Activated naive CD4-positive, alpha-beta T cell (primary cell): ENCODE measurements at places on chromosomes 3 and 15.

GRCh38 chr15:57761562-57761961 lies 55.0 kb downstream of the POLR2M start:
- no peak for DNase-seq

DNA sequence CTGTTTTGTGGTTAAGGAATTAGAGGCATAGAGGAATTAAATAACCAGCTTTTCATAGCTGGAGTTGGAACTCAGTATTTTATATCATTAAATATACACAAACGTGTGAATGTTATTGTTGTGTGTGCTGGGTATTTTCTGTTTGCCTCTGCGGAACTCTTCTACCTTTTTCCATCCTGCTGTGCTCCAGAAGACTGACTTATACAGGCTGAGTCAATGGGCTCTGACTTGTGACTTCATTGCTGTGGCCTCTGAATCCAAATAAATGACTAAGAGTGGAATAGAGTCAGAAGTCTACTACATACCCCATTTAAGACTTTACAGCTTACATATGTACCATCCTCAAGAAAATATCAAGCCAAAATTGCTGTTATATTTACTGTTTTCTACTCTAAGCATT lies 17.6 kb downstream of the ARIH1 start:
- no peak for DNase-seq

- DNase-seq, result no peak
Measured at GRCh38 chr15:58951388-58952007, 18.0 kb upstream of the SLTM start.

DNA sequence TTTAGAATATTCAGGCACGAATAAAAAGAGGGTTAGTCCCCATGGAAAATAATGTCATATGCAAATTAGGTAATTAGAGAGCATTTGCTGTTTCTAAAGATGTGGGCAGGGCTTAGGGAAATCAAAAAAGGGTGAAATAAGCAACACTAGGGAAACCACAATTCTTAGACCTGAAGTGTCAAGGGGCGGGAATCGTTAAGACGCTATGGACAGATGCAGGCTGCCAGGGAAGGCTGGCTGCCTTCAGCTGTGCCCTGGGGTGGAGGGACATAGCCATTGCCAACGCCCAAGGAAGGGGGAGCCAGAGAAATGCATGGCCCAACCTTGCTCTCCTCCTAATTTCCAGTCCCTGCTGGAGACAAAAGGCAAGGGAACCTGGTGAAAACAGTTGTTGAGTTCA lies 141.7 kb upstream of the PROK2 start:
- DNase-seq, result no peak

DNA sequence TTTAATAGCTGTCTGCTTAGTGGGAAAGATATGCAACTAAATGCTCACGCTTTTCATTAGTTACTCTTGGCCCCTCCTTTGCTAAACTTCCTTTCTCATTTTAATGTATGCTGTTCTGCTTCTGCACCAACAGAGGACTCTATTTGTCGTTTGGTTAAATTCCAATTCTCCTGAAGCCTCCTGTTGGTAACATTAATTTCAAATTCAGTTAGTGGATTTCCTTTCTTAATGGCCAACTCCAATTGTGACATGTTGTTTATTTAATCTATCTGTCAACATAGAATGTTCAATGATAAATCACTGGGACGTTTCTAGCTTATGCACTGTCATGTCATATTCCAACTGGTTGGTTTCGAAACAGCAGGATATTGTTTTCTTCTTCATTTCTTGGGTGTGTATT lies 467.4 kb upstream of the BCHE start:
- no peak for DNase-seq

GRCh38 chr3:12120374-12121140 lies 38.2 kb downstream of the TIMP4 start:
- DNase-seq, result no peak

GRCh38 chr3:160956785-160957184 lies 148.4 kb downstream of the B3GALNT1 start:
- DNase-seq, result no peak

DNA sequence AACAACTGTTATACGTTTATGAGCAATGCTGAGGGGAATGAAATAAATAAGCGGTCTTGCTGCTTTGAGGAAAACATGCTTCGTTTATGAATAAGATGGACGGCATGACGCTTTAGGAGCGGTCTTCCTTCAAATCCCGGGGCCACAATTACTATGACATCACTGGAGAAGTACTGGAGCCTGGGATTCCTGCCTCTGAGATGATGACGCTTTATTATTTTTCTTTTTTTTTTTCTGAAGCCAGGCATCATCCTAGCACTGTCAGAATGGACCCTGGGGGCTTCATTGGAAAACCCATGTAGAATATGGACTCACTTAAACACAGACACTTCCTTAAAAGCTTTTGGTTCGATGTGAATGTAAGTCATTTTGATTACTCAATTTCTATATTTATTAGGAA lies 52.5 kb upstream of the FOXP1 start:
- no peak for DNase-seq

GRCh38 chr15:56820333-56820732 lies 87.0 kb upstream of the ZNF280D start:
- no peak for DNase-seq

GRCh38 chr3:192907784-192908183 lies 9.9 kb downstream of the MB21D2 start:
- no peak for DNase-seq

GRCh38 chr3:24548278-24548677 lies 53.6 kb upstream of the THRB start:
- DNase-seq, result no peak

DNA sequence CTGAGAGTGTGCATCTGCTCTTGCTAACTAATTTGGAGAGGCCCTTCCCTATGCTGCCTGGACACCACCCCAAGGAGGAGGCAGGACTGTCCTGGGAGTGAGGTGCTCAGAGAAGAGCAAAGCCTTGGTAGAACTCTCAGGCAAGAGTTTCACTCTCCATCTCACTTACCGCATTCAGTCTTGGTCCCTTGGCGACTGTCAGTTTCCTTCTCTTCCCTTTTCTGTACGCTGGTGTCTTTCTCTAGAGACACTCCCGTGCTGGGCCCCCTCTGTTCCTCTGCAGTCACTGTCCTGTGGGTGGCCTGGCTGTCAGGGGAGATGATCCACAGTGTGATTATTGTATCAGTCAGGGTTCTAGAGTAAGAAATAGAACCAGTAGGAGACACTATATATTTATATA lies 44.0 kb downstream of the IDH2 start:
- DNase-seq, result no peak

GRCh38 chr3:51974963-51975851 lies at the start of gene ABHD14A:
TSS of gene ABHD14A (plus strand) at chr3:51975064. CDS start at chr3:51975136, 72 bp downstream.
- DNase-seq, result peak; percentile 38

DNA sequence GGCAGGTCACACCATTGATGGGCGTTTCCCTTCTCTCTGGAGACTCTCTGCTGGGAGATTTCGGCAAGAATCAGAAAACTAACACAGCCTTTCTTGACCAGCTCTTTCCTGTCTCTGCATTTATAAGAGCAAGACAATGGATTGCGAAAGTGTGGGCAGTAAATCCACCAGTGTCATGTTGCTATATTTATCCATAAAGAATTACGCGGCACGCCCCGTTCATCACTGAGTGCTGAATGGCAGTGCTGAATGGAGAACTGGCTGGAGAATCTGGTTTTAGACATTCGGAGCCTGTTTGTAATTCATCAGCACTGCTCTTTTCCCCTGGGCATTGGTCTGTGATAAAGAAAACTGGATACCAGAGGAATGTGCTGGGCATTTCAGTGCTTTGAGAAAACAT lies 2.0 kb upstream of the CEMIP start:
- no peak for DNase-seq

- DNase-seq, result no peak
Measured at GRCh38 chr3:140770977-140771667, 93.3 kb downstream of the TRIM42 start.

DNA sequence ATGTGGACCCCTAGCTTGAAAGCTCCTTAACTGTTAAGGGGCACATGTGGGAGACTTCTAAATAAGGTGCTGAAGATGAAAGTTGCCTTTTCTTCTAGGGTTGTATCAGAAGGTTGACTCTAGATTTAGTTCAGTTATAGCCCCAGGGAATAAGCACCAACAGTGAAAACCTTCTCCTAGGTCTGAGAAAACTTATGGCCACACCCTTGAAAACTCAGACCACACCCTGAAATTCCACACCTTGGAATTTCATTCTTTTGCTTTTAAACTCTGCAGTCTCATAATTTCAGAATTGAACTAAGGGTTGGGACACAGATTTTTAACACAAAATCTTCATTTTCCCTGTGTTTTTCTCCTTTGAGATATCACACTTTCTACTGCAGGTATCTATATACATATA lies 355.8 kb upstream of the IL12A start:
- no peak for DNase-seq

- no peak for DNase-seq
Measured at GRCh38 chr15:82993144-82993543, 7.1 kb downstream of the RAMAC start.

GRCh38 chr15:39312984-39313383 lies 267.9 kb upstream of the THBS1 start:
- no peak for DNase-seq

DNA sequence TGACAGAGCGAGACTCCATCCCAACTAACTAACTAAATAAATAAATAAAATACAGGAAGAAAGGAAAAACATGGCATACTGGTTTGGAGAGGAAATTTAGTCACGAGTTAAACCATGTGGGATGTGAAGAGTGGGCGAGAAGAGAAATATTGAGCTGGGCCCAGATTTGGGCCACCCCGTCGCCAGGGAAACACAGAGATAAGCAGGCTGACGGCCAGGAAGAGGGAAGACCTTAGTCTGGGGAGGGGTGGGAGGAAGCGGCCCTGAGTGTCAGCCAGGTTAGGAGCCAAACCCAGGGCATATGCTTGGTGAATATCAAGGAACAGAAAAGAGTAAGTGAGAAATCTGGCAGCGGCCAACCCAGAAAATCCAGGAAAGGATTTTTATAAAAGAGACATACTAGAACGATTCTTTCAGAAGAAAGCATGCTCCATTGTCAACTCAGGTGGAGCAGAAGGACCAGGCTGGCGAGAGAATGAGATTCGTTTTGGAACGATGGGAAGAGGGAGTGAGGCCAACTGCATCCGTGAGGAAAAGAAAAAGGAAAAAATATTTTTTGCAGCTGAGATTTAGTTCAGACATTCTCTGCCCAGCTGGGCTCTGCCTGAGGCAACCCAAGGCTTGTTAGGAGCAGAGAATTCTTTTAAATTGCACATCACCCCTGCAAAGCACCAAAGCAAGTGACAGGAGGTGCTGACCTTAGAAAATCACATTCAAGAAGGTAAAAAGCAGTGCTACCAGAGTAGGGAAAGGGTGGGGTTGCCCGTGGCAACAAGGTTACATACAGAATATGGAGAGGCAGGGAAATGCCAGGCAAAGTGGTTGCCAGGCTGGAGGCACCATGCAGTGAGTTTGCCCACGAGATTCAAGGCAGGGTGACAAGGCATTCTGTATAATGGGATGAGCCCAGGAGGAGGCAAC lies 59.3 kb upstream of the RAD18 start:
- DNase-seq, result no peak

GRCh38 chr15:92666780-92667179 lies 11.2 kb upstream of the FAM174B start:
- DNase-seq, result no peak

DNA sequence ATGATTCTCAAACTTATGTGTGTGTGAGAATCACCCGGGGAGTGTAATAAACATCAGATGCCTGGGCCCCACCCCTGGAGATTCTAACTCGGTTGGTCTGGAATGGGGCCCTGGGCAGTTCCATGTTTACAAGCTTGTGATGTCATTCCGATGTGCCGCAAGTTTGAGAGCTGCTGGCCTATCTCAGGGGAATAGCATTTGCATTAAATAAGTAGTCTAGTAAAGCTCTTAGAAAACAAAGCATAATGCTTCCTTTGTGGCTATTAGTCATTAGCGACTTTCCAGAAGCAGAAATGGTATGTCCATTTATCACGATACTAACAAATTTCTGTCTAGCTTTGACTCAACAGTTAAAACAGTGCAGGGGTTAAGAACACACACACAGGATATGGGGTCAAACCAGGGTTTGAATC lies 20.9 kb downstream of the PGBD4 start:
- no peak for DNase-seq

- no peak for DNase-seq
Measured at GRCh38 chr3:185724761-185725160, 100.1 kb downstream of the IGF2BP2 start.

- DNase-seq, result no peak
Measured at GRCh38 chr3:87756616-87757015, 302.2 kb downstream of the CGGBP1 start.
